H9 (cell line): ENCODE measurements at places on chromosomes 5 and 9.

GRCh38 chr9:20015427-20015931 is 226.6 kb upstream of the SLC24A2 start:
- no peak for DNase-seq

DNA sequence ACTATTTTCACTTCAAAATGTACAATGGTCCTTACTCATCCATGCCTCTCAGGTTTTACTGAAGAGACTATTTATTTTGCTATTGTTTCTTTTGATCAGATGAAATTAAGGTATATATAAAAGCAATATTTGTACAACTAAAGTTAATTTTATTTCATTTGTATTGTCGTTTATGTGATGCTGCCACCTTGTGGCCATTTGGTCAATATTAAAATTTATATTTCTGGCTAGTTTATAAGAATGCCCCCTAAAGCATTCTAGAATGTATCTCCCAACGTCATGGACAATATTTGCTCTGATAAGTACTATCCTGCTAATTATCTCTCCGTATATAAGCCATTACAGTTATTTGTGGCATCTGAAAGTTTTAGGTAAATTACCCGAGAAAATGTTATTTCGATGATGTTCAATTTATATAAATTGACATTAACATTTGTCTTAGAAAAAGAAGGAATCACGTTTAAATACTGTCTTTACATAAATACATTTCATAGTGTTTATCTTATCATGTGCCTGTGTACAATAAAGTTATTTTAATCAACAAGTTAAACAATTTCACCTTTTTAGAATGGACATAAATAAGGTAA is 680.0 kb downstream of the TAF11L14 start:
- no peak for DNase-seq

DNA sequence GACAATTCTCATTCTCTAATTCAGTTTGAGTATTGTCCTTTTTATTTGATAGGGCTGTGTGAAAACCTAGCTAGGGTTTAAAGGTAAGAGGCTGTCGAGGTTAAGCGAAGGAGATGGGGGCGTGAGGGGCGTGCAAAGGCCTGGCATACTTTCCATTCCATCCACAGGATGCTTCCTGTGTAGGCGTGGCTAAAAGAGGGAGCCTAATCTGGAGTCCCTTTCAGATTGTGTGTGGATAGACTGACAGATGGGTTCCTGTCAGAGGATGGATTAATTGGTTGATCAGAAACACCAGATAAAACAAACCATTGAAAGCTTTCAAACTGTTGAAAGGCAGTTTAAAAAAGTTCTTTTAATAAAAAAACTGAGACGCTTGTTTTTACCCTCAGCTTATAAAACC is 1.1 kb upstream of the ELL2 start:
- DNase-seq: peak; percentile 85

- DNase-seq: no peak
Measured at GRCh38 chr5:133830911-133831310, 137.5 kb downstream of the C5orf15 start.

GRCh38 chr9:127838375-127839078 is 15.9 kb downstream of the ENG start:
- no peak for DNase-seq

DNA sequence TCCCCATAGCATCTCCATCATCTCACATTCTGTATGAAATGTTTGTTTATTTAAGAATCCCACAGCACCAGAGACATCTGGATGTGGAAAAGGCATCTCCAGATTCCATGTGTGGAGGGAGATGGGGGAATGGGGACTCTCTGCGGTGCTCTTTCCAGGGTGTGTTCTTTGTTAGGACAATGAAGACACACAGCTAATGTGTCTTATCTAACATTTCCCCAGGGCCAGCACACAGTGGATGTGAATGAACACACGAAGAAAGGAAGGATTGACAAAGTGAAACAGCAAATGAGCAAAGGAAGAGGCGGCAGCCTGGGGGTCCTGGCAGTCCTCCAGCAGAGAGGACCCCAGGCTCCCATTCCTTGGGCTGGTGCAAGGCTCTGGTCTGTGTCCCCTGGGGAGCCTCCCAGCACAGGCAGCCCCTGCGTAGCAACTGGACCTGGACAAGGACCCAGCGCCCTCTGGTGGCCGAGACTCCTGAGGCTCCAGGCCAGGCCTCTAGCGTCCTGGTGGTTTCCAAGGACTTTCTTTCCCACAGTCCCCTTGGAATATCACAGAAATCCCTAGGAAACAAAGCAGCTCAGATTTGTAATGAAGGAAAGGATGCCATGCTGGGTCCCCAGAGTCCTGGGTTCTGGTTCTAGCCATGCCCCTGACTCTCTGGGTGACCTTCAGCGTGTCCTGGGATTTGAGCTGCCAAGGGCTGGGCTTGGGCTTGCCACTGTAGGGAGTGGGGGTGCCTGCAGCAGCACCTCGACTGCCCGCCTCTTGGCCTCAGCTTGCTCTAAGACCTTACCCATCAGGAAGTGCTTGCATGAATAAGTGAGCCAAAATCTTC is 3.5 kb upstream of the PDLIM7 start:
- DNase-seq: peak; percentile 94

DNA sequence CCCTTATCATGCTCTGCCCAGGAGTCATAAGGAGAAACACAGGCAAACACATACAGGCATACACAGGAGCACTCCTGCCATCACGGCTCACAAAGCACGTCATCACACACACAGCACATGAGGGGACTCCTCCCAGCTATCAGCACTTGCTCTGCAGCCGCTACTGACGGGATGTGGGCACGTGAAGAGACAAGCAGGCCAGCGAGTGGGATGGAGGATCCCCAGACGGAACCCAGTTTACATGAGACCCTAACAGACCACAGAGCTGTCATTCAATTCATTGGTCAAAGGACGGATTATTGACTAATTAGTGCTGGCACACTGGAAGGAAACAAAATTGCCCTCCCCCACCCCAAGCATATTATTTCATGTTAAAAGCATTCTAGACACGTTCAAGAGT is 53.6 kb downstream of the SEMA4D start:
- no peak for DNase-seq

DNA sequence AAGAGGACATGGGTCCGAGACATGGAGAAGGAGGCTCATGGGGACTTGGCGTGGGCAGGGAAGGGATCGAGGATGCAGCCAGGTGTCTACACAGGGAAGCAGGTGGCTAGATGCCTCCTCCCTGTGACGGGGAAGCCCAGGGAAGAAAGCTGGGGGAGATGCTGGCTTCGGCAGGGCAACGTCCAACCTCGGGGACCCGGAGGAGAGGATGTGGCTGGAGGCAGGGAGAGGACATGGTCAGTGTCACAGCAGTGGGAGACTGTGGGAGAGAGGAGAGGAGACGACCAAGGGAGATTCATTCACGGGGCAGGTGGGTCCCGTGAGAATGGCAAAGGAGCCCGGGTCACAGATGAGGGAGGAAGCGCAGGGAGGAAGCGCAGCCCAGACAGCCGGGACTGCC is 73.2 kb upstream of the PHYKPL start:
- DNase-seq: no peak

DNA sequence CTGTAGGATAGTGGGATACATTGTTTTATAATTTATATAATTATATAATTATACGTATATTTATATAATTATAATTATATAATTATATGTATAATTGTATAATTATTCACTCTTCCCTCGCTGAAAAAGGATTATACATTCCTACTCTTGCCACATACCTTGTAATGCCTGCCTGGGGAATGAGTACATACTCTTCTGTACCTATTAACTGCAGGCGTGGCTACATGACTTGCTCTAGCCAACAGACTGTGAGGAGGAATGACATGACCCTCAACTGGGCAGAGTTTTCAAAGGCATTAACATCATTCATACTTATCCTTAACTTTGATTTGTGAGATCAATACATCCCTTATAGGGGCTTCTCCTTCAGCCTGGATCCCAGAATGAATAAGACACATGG is 19.1 kb downstream of the ERMP1 start:
- no peak for DNase-seq

DNA sequence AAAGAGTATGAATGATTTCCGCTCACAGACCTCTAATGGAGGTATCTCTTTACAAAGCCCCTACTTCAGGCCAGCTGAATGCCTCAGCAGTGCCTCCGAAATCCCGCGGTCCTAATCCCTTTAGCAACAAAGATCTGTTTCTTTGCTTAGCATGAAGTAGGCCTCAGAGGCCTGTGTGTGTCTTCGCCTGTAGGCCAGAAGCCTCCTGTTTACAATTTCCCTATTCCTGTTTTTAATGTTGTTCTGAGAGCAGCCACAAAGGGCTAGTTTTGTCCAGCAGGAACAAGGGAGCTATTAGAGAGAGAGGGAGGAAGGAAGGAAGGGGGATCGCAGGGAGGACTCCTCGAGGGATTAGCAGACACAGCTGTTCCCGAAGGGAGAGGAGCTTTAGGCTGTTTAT is 166.4 kb upstream of the SPRY4 start:
- DNase-seq: no peak

DNA sequence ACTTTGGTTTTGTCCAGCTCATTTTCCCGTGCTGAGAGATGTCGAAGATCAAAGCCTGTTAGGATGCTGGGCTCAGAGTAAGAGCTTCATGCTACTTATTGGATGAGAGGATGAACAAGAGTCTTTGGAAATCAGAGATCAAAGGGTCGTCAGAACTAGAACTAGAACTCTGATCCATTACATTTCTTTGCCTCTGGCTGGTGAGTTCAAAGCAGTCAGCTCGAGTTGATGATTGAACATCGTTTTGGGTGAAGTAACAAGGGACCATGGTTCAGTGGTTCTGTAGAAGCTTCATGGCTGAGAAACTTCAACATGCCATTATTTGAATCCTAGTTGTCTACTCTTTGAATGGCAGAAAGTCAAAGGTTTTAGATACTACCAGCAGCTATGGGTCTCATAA is 320.3 kb downstream of the ARHGEF28 start:
- no peak for DNase-seq

- DNase-seq: no peak
Measured at GRCh38 chr5:115558388-115558956, 13.9 kb upstream of the FEM1C start.

- no peak for DNase-seq
Measured at GRCh38 chr9:115378241-115378640, 260.3 kb upstream of the TNC start.

DNA sequence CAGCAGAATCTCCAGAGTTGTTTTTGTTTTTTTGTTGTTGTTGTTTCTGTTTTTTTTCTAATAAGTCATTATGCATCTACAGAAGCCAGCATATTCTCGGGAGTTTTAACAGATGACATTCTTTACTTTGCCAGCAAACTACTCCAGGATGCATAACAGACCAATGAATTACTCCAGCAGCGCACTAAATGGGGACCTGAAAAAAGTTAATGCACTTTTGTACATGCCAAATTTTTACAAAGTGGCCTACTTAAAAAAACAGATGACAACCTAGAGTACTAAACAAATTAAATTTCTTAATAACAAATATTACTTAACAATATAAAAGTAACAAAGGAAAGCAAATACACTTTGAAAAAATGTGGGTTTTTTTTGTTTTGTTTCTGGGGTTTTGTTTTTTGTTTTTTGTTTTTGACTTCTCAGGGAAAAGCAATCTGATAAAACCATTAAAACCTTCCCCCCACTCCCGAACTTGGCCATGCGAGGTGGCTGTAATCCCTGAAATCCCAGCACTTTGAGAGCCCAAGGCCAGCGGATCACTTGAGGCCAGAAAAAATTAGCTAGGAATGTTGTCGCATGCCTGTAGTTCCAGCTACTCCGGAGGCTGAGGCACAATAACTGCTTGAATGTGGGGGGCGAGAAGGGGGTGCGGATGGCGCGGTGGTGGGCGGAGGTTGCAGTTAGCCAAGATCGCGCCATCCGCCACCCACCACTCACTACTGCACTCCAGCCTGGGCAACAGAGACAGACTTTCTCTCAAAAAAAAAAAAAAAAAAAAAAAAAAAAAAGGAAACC is 352.4 kb downstream of the CETN3 start:
- DNase-seq: peak; percentile 50

DNA sequence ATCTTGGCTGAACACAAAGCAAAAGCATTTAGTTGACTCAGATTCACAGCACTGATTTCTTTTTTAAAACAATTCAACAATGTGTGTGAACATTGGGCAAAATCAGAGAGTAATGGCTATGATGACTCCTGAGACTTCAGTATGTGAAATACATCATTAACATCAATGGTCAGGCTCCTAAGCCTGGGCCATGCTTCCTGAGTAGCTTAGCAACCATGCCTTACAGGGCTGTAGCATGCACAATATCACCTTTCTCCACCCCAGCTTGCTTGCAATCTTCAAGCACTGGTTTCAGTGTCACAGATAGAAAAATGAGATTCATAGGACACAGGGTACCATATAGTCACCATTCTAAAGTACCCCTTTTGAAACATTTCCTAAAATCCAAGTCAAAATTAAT is 41.3 kb downstream of the MACROH2A1 start:
- DNase-seq: no peak

- DNase-seq: no peak
Measured at GRCh38 chr5:135561266-135561665, 17.5 kb downstream of the CXCL14 start.

DNA sequence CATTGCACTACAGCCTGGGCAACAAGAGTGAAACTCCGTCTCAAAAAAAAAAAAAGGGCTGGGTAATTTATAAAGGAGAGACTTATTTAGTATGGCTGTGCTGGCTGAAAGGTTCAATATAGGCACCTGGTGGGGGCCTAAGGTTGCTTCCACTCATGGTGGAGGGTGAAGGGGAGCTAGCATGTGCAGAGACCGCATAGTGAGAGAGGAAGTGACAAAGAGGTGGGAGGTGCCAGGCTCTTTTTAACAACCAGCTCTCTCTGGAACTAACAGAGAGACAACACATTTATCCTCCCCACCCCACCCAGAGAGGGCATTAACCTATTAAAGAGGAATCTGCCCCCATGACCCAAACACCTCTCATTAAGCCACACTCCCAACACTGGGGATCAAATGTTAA is 28.9 kb upstream of the SERINC5 start:
- DNase-seq: no peak

DNA sequence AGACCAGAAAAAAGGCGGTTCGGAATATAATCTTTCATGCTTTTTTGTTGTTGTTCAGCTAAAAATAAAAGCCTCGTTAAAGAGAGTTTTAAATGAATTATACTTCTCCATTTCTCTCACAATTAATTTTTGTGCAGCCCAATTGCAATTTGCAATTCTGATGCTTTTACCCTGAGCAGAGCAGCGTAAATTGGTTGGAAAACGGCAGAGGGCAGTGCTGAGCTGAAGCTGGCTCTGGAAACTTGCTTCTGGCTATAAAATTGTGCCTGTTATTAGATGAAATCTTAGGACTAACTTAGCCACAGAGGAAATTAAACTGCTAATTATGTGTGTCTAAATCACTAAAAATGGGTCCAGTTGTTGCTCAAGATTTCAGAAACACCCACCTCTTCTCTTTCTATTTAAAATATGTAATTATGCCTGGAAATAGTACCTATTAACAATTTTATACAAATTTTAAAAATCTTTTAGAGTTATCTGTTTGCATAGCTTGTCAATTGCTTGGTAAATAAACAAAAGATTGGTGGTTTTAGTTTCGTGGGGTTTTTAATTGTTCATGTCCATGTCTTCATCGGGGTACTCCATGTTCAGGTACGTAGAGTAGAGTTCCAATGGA is 441.8 kb upstream of the TLE4 start:
- no peak for DNase-seq

DNA sequence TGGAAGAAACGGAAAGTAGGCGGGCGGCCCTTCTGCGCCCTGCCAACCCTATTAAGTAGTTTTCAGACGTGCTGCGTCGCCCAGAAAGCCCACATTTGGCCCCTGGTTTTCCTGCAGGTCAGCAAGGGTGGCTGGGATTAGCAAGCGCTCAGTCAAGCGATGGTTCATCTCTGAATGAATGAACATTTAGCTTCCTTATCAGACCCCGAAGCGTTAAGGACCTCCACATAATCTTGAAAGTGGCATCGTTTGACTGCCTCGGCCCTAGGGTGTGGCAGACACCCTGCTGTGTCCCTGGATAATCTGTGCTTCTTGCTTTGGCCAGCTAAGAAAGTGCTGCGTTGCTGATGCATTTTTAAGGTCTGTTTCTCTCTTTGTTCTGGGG is 684 bp downstream of the TOR1B start:
- DNase-seq: no peak
